ENCODE measurements at places on chromosomes 13 and 19.

DNA sequence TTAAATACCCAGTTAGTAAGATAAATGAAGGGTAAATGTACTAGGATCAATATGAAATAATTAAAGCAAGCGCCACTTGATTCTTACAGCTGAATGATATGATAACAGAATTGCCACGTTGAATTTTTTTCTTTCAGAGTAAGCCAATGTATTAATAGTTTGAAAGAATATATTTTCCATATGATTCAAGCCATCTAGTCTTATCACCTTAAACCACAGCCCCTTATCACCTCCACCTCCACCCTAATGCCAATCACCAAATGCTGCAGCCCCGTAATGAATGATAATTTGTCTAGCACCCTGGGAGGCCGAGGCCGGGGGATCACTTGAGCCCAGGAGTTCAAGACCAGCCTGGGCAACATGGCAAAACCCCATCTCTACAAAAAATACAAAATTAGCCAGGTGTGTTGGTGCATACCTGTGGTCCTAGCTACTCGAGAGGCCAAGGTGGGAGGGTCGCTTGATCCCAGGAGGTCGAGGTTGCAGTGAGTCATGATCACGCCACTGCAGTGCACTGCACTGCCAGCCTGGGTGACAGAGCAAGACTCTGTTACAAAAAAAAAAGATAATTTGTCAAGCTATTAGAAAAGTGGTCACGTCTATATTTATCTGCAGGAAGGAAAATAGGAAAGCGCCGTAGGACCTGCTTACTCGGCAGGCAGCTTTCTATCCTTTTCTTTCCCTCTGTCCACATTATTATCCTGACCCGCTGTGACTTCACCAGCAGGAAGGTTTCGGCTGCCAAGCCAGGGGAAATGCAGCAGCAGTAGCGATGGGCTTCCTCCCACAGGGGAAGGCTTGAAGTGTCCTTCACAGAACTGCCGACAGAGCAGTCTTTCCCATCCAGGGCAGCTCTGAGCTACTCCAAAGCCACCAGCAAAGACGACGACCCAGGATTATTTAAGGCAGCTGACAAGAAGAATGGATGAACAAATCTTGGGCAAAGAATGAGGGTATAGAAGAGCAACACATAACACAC, 19.7 kb upstream of the CLN5 start:
- no peak for DNase-seq

GRCh38 chr13:78054157-78054556, 135.5 kb upstream of the EDNRB start:
- DNase-seq = no peak

DNA sequence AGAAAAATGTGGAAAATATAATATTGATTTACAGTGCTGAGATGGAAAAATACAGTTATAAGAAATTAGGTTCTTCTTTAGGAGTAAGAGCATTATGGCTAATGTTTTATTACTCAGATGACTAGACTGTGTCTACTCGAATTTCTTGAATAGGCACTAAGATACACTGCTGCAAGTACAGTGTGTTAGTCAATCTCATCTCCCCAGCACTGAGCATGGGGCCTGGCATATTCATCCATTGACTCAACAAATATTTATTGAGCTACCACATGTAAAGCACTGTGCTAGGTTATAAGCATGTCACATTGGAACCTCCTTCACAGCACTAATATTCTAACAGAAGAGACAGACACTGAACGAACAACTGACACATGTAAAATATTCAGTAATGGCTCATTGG, 242.5 kb upstream of the GPC6 start:
- DNase-seq = no peak

DNA sequence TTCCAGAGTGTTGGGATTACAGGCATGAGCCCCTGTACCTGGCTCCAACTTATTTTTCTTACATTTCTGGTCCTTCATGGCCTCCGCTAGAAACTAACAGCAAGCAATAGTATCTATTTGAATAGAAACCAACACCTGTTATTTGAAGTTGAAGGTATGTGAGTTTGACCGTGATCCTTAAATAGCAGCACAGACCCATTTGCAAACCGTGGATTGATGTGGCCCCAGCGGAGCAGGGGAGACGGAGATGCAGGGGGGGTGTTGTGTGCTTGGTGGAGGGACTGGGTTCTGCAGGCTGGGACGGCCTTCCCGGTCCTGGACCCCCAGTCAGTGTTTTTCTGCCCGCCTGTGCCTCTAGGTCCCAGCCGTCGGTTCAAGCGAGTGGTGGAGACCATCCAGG, 16.9 kb downstream of the TMEM150B start:
- no peak for DNase-seq

- no peak for DNase-seq
These were observed 47.1 kb upstream of the MRI1 start for GRCh38 chr19:13717194-13717643.

DNA sequence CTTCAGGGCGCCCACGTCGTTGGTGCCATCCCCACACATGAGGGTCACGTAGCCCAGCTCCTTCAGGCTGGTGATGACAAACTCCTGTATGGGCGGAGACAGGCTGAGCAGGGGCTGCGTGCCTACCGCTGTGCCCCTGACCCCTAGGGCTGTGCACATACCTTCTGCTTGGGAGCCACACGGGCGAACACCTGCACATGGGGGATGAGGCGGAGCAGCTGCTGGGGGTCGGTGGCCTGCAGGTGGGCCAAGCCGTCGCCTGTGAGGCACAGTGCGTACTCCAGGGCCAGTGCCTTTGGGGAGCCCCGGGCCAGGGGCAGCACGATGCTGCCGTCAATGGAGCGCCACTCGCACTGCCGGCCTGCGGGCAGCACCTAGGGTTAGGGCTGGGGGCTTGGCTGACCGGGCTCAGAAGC, 6.1 kb upstream of the GMIP start:
- DNase-seq = no peak

DNA sequence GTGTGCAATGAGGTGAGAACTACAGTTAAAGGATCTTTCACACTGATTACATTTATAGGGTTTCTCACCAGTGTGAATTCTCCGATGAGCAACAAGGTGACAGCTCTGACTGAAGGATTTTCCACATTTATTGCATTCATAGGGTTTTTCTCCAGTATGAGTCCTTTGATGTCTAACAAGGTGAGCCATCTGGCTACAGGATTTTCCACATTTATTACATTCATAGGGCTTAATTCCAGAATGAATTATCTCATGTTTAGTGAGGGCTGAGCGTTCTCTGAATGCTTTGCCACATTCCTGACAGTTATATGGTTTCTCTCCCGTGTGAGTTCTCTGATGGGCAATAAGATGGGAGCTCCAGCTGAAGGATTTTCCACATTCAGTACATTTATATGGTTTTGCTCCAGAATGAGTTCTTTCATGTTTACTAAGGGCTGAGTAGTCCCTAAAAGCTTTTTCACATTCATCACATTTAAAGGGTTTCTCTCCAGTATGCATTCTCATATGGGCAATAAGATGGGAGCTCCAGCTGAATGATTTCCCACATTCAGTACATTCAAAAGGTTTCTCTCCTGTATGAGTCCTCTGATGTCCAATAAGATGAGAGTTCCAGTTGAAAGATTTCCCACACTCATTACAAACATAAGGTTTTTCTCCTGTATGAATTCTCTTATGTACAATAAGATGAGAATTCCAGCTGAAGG, 4.4 kb upstream of the C19orf18 start:
- no peak for DNase-seq

GRCh38 chr19:35229601-35230000, 1.1 kb upstream of the FAM187B start:
- no peak for DNase-seq

- DNase-seq = no peak
These were observed 716.4 kb downstream of the PCDH9 start for GRCh38 chr13:66513728-66514127.

Measured in memory B cell (primary cell).